ENCODE measurements at places on chromosomes 5 and 9.

DNA sequence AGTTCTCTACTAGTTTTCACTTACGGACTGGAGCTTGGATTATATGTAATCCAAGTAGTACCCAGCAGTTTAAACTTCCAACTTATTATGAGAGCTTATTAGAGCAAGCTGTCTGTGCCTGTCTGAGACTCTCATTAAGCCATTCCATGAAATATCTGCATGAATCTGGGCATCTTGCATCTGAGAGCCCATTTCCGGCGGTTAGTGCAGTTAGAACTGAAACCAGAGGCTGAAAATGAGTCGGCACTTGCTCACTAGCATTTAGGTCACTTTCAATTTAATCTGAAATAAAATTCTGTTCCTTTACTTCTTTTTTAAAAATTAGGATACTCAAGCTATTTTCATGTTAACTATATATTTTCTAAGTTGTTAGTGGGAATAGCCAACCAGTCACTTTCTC, 102.2 kb downstream of the MEGF10 start:
- no peak for DNase-seq

GRCh38 chr5:112574536-112574935, 155.5 kb upstream of the EPB41L4A start:
- no peak for DNase-seq

DNA sequence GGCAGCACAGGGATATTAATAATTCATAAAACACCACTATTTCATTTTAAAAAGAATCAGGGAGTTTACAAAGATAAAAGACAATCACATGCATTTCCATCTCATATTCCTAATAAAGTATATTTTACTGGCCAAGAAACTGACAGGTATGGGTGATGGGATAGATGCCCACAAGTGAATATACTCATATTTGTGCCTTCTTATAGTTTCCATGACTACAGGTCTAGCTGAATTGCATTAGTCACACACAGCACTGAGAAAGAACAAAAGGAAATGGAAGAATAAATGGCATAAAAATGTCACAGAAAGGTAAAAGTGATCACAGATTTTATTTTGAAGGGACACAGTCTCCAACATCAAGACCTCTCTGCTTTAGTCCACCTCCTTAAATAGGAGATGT, 193.5 kb downstream of the PLK2 start:
- DNase-seq = no peak

- peak; percentile 25 for DNase-seq
These were observed 2.6 kb downstream of the CTNNAL1 start for GRCh38 chr9:109010746-109011145.

- DNase-seq = no peak
These were observed 504.2 kb downstream of the MAT2B start for GRCh38 chr5:164009621-164010020.

DNA sequence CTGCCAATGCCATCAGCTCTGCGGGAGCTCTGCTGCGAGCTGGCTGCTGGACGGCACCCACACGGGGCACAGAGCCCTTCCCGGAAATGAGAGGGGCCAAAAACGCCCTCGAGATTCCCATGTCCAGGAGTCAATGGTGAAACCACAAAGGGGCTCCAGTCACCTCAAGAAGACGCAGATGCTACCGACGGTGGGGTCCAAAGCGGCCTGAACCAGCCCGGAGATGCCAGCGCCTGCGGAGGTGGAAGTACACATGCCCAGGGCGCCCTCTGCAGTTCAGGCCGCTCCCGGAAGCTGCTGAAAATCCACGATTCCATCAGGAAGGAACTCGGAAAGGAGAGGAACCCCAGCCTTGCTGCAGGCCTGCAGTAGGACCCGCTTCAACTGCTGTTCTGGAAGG, 82.4 kb upstream of the SELENOP start:
- DNase-seq = no peak

GRCh38 chr9:15287309-15287708, 19.7 kb downstream of the TTC39B start:
- no peak for DNase-seq

GRCh38 chr5:124052201-124052600, 540.2 kb downstream of the CSNK1G3 start:
- no peak for DNase-seq

GRCh38 chr9:117334101-117334500, 80.8 kb downstream of the ASTN2 start:
- DNase-seq = no peak

GRCh38 chr5:77129391-77129990, 42.4 kb upstream of the ZBED3 start:
- no peak for DNase-seq

Measured in activated gamma-delta T cell treated with anti-CD3 and anti-CD28 coated beads, Interleukin-2, amount 50 U/mL, for 16 hours (primary cell).